ENCODE measurements at places on chromosomes 3 and 15.

DNA sequence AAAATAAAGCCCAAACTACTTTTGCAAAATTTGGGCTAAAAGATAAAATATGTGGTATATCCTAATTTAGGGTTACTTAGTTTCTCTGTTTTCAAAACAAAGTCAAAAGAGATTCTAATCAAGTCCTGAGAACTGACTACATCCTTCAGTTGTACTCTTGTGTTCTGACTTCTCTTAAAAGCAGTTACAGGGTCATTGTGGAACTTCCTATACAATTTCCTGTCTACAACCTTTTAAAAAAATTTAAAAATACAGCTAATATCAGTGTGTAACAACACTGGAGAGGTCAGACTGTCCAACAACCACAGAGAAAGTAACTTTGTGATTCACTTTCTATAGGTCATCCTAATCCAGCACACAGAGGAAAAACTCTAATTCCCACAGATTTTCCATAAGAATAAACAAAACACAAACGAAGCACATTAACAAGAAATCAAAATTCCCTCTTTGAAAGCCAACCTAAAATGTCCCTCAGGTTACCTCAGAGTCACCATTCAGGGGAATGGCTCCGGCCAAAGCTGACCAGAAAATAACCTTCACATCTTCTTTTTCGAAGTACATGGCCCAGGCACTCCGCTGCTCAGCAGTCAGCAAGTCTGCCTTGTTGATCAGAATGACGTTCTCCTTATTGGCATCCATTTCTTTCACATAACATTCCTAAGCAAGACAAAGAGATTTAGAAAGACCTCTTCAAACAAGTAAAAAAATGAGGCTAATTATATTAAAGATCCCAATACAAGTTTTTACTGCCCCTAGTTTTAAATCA is 13.3 kb downstream of the LSG1 start:
- no peak for DNase-seq

DNA sequence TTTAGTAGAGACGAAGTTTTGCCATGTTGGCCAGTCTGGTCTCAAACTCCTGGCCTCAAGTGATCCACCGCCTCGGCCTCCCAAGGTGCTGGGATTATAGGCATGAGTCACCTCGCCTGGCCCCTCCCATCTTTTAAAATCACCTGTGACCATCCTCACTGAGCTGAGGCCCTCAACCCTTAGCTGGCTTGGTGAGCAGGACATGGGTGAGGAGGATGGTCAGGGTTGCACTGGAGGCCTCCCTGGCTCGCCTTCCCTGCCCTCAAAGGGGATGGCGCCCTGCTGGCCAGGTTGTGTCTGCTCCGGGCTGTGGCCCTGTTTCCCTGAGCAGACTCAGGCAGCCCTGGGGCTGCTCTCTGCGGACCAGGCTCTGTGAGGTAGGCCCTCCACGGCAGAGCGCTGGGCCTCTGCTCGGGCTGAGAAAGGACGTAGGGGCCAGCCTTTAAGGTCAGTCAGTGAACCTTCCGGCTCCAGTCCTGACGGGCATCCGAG is 33.7 kb downstream of the SYNM start:
- no peak for DNase-seq

DNA sequence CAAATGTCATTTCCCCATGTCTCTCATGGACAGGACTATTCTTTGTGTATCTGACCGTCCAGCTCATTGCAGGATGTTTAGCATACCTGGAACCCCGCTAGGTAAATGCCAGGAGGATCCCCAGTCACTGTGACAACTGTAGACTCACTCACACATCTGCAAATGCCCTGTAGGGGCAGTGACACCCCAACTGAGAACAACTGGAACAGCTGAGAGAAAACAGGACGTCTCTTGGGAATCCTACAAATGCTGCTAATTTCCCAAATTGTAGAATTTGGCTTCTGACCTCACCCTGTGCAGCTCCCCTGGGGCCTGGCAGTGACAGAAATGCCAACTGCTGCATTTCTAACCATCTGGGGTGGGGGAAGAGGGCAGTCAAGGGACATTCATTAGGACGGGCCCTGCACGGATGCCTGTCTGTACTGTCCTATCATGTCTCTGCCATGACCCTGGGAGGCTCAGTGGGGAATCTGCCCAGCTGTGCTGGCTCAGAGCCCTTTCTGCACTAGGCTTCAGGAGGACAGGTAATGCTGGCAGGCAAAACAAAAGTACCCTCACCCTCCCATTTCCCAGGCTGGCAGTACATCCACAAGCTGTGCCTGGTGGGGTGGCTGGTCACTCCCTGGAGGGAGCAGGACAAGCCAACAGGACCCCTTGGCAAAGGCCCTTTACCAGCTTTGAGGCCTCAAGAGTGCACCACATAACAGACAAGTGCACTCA is 30.4 kb downstream of the RAB6B start:
- no peak for DNase-seq

DNA sequence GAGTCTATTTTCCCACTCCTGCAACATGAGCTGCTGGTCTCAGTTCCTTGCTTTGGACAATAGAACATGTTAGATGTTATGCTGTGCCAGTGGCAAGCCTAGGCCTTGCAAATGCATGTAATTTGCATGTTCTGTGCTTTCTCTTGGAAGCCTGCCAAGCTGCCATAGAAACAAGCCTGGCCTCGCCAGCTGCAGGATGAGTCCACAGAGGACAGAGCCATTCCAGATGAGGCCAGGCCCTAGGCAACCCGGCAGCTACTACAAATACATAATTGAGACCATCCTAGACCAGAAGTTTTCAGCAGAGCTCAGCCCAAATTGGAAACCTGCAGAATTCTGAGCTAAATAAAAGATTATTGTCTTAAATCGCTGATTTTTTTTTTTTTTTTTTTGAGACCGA is 39.6 kb downstream of the TRIM69 start:
- DNase-seq, result no peak

DNA sequence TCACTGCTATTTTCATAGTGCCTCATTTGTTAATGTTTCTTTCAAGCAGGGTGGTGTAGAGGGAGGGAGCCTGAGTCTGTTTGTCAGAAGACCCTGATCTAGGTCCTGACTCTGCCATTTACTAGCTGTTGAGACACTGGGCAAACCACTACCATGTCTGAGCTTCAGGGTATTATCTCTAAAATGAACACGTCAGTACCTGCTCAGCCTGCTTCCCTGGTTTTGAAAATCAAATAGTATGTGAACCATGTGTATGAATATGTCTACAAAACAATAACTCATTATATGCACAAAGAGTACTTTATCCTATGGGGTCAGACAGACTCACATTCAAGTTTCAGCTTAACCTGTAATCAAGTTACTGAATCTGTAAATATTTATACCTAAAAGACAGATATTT is 25.1 kb downstream of the SYNPR start:
- no peak for DNase-seq

DNA sequence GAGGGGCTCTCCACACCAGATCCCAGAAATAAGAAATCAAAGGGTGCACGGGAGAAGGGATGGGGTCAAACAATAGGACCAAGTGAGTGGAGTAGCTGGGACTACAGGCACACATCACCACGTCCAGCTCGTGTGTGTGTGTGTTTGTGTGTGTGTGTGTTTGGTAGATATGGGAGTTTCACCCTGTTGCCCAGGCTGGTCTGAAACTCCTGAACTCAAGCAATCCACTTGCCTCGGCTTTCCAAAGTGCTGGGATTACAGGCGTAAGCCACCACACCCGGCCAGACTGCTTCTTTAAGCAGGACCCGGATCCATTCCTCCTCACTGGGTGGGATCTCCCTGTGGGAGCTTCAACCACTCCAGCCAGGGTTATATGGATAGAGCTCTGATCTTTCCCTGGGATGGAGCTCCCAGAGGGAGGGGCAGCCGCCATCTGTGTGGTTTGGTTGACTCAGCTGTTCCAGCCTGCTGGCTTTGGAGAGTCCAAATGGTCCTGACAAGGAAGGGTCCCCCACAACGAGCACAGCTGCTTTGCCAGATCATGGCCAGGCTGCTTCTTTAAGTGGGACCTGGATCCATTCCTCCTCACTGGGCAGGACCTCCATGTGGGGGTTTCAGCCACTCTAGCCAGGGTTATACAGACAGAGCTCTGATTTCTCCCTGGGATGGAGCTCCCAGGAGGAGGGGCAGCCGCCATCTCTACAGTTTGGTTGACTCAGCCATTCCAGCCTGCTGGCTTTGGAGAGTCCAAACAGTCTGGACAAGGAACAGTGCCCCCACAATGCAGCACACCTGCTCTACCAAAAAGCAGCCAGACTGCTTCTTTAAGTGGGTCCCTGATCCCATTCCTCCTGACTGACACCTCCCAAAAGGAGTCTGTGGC is 9.1 kb upstream of the AVEN start:
- DNase-seq, result no peak

DNA sequence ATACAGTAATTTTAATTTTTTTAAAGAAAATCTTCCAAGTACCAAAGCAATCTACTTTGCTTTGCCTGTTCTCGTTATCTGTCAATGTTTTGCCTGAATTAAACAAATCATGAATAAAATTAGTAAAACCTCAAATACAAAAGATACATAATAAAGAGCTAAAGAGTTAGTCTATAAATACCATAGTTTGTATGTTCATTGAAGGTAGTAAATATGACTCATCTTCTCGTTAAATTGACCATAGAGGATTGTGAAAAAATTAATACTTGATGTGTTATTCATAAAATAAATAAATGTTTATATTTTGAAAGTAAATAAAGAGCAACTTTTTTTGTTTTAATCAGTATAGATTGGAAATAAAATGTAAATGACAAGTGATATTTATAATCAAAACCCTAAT is 246.5 kb upstream of the PLSCR5 start:
- no peak for DNase-seq

GRCh38 chr3:123590685-123591450 is 6.0 kb upstream of the HACD2 start:
- no peak for DNase-seq

GRCh38 chr3:39502838-39503145 is 35.3 kb downstream of the MOBP start:
- DNase-seq, result no peak

DNA sequence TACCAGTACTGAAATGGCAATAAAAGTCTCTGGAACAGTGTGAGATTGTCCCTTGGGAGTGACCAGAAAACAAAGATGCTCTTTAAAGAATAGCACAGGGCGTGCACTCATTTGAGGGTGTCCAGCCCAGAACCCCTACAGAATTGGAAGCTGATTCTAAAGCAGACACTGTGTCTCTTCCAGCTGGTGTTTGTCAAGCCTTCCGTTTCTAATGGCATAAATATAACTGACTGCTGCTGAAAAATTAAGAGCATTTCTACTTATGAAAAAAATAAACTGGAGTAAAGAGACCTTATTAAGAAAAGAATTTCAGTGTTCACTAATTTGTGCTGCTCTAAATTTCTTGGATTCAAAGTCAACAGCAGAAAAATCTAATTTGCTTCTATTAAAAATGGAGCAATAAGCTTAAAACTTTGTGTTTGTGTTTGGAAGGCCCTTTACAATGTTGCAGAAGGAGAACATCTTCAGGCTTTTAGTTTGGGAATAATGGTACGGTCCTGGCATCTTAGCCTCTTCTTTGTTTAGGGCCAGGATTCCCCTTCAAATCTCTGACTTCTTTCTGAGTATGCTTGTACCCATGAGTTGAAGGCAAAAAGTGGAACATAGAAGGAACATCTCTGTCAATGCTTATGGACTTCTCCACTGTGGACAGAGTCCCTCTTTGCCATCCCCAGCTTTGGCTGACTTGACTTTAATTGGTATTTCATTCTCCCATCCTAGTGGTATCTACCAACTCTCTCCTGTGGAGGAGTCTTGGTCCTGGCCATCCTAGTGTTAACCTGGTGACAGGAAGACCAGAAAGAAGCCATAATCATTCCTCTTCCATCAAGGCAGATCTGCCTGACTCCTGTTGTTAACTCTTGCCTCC is 65.9 kb downstream of the THSD4 start:
- DNase-seq, result peak; percentile 30

DNA sequence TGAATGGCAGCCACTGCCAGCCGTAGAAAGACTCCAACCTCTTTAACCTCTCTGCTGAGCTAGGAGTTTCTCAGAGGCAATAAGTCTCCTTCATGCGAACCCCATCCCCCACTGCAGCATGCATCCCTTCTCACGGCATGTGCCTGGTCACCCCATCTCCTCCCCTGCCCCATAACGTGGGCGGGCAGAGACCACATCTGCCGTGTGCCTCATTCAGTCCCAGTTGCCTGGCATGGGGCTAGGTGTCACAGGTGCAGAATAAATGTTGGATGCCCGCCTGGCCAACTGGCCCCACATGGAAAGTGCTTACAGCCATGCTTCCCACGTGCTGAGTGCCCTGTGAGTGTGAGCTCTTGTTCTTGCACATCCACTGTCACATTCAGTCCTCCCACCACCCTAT is 43.5 kb upstream of the NTRK3 start:
- DNase-seq, result no peak

- DNase-seq, result no peak
These were observed 22.4 kb downstream of the PTH1R start for GRCh38 chr3:46900007-46900292.

GRCh38 chr3:124258057-124258500 is 266.2 kb upstream of the ROPN1 start:
- peak; percentile 54 for DNase-seq

DNA sequence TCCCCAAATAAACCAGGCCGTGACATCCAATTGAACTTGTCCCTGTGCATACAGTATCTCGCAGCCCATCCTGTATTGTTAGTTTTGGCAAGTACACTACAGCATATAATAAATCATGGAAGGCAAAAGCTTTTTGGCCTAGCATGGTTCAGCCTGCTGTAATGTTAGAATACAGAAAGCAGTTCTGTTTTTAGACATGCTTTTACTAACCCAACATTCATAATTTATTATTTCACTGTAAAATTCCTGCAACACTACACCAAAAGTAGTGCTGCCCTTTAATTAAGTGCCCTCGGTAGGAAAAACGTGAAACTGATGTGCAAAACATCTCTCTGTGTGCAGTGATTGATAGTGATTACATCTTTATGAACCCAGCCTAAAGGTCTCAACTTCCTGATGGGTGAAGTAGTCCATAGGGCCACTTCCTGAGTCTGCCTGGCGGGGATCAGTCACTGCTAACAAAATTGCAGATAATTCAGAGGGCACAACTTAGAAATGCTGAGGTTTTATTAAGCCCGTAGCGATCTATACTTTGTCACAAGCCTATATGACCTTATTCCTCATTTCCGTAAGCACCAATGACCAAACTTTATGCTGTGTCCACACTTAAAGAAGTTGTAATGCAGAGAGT is 227.8 kb downstream of the CDIN1 start:
- peak; percentile 48 for DNase-seq

- DNase-seq, result no peak
These were observed 92.3 kb downstream of the RBMS3 start for GRCh38 chr3:29373131-29373680.

- DNase-seq, result no peak
These were observed 112.2 kb upstream of the ETV5 start for GRCh38 chr3:186220911-186221645.

DNA sequence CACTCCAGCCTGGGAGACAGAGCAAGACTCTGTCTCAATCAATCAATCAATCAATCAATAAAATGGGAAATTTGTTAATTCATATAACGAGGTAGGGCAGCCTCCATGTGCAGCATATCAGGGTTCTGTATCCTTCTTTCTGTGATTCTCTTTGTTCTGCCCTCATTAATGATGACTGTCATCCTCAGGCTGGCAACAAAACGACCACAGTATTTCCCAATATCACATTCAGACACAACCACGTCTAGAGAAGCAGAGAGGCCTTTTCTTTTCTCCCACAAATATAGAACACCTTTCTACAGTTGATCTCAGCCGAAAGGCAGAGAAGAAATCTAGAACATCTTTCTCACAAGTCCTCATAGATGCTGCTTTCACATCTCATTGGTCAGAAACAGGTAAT is 11.2 kb downstream of the CEP19 start:
- no peak for DNase-seq

- DNase-seq, result no peak
These were observed 39.4 kb downstream of the CD200 start for GRCh38 chr3:112372396-112372795.

Measured in renal cortex interstitium (tissue), 15 donors.